Fibroblast of skin of left biceps (primary cell): ENCODE measurements at places on chromosomes 6 and 20.

DNA sequence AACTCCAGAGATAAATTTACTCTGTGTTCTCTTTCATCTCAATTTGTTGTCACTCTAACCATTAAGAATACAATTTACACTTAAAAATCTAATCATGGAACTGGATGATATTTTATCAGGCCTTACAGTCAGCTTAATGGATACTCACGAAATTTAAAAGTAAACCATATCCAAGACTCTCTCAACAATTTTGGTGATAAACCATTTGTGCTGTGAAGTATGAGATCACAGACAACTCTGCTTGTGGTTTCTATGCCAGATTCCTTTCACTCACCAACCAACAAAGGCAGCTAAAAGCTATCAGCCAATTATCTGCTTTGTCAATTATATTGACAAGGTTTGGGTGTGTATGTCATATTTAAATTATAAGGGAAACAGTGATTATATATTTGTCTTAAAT is 155.8 kb downstream of the TRDN start:
- DNase-seq, result no peak

- DNase-seq, result no peak
Observed at GRCh38 chr20:63031251-63032014, 24.7 kb upstream of the BHLHE23 start.

- no peak for DNase-seq
Observed at GRCh38 chr20:53142225-53143127, 170.3 kb downstream of the TSHZ2 start.

DNA sequence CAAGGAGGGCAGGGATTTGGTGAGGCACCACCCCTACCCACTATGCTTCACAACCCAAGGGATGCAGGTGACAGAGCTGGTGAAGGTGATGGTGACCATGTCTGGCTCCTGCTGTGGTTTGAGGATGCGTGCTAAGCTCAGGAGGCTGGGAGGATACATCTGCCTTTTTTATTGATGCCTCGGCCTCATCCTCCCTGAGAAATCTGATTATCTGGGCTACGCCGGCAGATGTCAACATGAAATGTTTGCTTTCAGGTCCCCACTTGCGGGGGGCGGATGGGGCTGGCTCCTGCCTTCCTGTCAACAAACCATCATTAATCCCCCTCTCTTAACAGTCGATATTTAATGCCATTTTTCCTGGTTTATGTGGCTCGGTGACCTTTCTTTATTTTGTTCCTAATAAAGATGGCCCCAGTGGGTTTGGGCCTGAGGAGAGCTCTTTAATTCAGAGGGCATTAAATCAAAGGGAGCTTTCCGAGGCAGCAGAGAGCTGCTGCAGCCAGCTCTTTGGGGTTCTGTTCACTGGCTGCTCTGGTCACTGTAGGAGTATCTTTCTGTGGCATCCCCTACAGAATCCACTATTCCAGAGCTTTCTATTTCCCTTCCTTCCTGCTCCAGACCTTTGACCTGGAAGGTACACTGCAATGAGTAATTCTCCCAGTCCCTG is 33.5 kb upstream of the LRFN2 start:
- DNase-seq, result no peak

- no peak for DNase-seq
Observed at GRCh38 chr6:163705923-163706322, 291.4 kb downstream of the QKI start.
